ENCODE measurements at places on chromosomes 11 and 22.

DNA sequence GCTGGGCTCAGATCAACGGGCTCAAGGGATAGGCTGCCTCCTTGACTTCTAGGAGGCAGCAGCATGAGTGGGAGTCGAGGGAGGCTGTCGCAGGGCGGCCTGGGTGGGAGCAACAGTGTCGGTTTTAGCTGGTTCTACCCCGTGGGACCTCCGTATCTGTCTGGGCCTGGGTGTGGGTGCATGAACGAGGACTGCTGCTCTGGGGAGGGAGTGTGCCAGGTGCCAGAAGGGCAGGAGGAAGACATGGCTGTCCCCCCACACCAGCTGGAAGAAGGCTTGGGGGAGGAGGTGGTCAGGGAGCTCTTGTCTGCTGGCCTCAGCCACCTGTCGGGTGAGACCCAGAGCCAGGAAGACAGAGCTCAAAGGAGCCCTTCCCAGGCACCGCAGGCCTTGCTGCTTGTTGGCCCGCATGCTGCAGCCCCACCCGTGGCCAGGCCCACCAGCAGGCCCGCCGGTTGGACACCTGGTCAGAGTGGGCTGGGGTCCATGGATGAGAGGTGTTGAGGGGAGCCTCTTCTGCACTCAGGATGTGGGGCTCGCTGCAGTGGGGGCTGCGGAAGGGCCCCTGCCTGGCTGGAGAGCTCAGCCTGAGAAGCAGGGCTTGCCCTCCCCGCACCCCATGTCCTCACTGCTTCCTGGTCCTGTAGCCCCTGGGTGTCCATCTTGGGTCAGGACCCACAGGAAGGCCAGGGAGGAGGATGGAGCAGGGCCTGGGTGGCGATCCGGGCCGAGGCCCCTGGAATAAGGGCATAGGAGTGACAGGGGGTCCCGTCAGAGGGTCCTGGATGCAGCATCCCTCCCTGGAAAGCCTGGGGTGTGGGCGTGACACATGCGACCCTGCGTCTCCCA is 3.4 kb downstream of the CEND1 start:
- no peak for DNase-seq

GRCh38 chr11:47534704-47535251 is 18.2 kb downstream of the CELF1 start:
- DNase-seq: no peak

GRCh38 chr11:118142081-118142480 is 10.5 kb downstream of the SCN4B start:
- DNase-seq: no peak

- peak; percentile 19 for DNase-seq
Observed at GRCh38 chr22:36730176-36730858, 26.8 kb upstream of the CACNG2 start.

- no peak for DNase-seq
Observed at GRCh38 chr11:45180848-45181192, 34.4 kb downstream of the PRDM11 start.

GRCh38 chr11:80841675-80842074 is 1400.8 kb upstream of the TENM4 start:
- DNase-seq: no peak

DNA sequence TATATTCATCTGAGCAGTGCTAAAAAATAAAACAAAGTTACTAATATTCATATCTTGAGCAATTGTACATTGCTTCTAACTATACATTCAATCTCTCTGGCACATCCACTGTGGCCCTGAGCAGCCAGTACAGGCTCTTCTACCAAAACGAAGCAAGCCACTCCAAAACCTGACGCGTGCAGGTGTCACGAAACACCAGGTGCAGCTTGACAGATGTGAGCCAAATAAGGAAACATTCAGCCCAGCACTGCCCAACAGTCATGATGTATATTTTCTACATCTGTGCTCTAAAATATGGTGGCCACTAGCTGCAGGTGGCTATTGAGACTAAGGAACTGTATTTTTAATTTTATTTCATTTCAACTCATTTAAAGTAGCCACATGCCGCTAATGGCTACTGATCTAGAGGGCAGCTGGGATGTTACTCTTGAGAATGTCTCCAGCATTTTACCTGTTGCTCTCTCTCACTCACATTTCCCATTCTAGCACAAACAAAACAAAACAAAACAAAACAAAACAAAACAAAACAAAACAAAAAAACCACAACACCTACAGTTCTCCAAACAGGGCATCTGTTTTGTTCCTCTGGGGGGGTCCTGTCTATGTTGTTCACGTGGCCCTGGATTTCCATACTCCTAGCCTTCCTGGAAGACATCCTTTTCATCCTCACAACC is 77.7 kb downstream of the LARGE1 start:
- DNase-seq: no peak
